Head of caudate nucleus (tissue), 42 donors: ENCODE measurements at places on chromosomes 12 and 14.

GRCh38 chr12:128276471-128276870, 9.5 kb downstream of the TMEM132C start:
- DNase-seq, result no peak

DNA sequence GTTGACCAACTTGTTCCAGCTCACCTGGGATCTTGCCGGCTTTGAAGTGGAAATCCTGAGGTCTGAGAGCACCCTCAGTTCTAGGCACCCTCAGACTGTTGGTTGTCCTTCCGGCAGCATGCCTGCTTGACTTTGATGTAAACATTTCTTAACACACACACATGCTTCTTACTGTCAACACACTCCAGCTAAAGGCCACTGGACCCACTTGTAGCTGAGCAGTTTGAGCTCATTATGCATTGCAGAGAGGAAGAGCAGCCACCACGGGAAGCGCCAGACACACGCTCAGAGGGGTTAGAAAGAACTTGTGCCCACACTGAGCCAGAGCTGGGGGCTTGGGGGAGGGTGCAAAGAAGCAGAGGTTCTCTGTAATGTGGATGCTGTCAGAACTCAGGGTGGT, 55.8 kb downstream of the TNFAIP2 start:
- DNase-seq, result no peak

DNA sequence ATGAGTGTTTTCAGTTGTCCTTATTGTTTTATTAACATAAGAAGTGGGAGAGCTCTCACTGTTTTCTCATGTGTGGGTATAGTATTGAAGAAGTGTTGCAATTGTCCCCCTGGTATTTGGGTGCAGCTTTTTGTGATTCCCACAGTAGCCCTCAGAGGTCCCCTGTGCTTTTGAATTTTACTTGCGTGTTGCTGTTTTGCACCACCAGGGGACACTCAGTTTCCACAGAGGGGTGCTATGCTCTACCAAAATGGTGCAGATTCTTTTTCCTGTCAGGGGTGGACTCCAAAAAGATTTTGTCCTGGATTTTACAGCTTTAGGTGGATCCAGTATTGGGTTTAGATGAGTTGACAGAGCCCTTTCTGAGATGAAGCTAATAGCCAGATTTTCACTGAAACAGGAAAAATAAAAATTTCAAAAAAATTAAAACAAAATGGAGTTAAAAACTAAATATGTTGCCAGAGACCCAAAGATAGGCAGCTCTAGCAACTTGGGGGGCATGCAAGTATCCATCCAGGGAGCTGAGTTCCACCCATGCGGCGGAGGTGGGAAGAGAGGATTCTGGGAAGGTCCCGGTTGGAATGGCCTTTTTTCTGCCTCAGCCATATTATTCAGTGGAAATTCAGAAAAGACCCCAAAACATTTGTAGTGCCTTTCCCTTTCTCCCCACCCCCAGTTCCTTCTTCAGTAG, 50.2 kb downstream of the TTLL5 start:
- DNase-seq, result peak; percentile 48

DNA sequence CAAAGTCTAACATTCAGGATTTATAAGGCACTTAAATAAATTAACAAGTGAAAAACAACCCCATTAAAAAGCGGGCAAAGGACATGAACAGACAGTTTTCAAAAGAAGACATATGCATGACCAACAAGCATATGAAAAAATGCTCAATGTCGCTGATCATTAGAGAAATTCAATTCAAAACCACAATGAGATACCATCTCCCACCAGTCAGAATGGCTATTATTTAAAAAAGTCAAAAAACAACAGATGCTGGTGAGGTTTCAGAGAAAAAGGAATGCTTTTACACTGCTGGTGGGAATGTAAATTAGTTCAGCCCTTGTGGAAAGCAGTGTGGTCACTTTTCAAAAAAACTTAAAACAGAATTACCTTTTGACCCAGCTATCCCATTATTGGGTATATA, 60.7 kb upstream of the BDKRB2 start:
- no peak for DNase-seq

- no peak for DNase-seq
Observed at GRCh38 chr14:59510001-59510400, 25.7 kb downstream of the JKAMP start.

DNA sequence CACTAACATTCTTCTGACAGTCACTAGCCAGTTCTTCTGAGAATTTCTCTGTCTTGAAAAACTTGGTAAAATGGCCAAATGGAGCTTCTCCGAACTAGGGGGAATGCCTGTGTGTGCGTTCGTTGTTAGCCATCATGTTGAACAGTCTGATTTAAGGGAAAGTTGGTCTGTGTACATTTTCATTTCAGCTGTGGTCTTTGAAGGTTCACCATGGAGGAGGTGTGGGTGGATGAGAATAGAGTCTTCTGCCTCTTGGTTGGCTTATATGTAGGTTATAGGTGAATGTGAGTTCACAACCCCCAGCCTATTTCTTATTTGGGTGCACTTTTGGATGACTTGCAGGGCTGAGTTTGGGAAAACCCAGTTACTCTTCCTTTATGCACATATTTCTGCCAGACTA, 12.9 kb downstream of the ETV6 start:
- DNase-seq, result no peak
